Thoracic aorta endothelial cell (primary cell): ENCODE measurements at places on chromosomes 5 and 9. TPM values are rescaled to one million over a fixed set of nuclear protein-coding genes. Genes with fewer than 3 reads are reported as not detected.

Gene TMEM232
- total RNA-seq, result 0.80 and 2.4 TPM in 2 replicates

Gene CLTB
- total RNA-seq, result 93.0 and 116 TPM in 2 replicates

Gene EPB41L4B
- total RNA-seq, result 1.2 and 1.7 TPM in 2 replicates

Gene PCDH1
- total RNA-seq, result 163 and 194 TPM in 2 replicates

Gene COL5A1
- 51.0 and 109 TPM in 2 replicates for total RNA-seq

Gene SOHLH1
- total RNA-seq, result not detected in 2 replicates

Gene C9orf50
- not detected in 2 replicates for total RNA-seq

Gene TCF7
- total RNA-seq, result 0.27 and 0.57 TPM in 2 replicates

Gene KIF24
- total RNA-seq, result 4.1 and 7.3 TPM in 2 replicates

Gene DMRT3
- total RNA-seq, result not detected in 2 replicates

Gene GPR151
- total RNA-seq, result not detected in 2 replicates

Gene RANBP3L
- not detected in 2 replicates for total RNA-seq

Gene ADAMTS2
- total RNA-seq, result 0.50 TPM in 1 of 2 replicates, not detected in the other

Gene PCDHGA6
- 2.1 and 2.9 TPM in 2 replicates for total RNA-seq

Gene C1QTNF3
- total RNA-seq, result 0.57 and 0.80 TPM in 2 replicates

Gene C5orf52
- total RNA-seq, result not detected in 2 replicates

Gene CEL
- 0.14 and 0.53 TPM in 2 replicates for total RNA-seq

Gene PRPF4
- total RNA-seq, result 29.9 and 33.3 TPM in 2 replicates

Gene GPSM1
- 22.3 and 29.4 TPM in 2 replicates for total RNA-seq

Gene PAX5
- not detected in 2 replicates for total RNA-seq

Gene EIF4E1B
- total RNA-seq, result not detected in 2 replicates

Gene DRD1
- total RNA-seq, result not detected in 2 replicates

Gene CCDC192
- total RNA-seq, result not detected in 2 replicates

Gene ADAMTSL1
- 47.3 and 59.3 TPM in 2 replicates for total RNA-seq

Gene PCA3
- 2.0 and 2.2 TPM in 2 replicates for total RNA-seq

Gene PPP3R2
- not detected in 2 replicates for total RNA-seq

Gene RNF183
- not detected in 2 replicates for total RNA-seq

Gene AQP7
- 0.13 TPM in 1 of 2 replicates, not detected in the other for total RNA-seq
